Thyroid gland (tissue), 4 donors: ENCODE measurements at places on chromosomes 7 and 10. TPM values are rescaled to one million over a fixed set of nuclear protein-coding genes. Genes with fewer than 3 reads are reported as not detected.
A peak's percentile ranks its signal among the peaks of the same experiment; 100 is the strongest.

DNA sequence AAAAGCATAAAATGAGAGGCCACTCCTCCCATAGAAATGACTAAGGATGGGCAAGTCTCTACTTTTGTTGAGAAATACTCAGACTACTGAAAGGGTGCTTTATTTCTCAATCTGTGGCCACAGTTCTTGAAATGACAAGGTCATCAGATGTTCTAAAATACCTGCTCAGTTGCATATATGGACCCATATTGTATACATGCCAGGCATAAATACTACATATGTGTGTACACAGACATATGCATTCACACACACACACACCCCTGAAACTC, 691.5 kb upstream of the SORCS1 start:
- no peak for DNase-seq

- peak; percentile 6 for DNase-seq
These were observed 18.6 kb downstream of the MAGI2 start for GRCh38 chr7:79434867-79435266.

DNA sequence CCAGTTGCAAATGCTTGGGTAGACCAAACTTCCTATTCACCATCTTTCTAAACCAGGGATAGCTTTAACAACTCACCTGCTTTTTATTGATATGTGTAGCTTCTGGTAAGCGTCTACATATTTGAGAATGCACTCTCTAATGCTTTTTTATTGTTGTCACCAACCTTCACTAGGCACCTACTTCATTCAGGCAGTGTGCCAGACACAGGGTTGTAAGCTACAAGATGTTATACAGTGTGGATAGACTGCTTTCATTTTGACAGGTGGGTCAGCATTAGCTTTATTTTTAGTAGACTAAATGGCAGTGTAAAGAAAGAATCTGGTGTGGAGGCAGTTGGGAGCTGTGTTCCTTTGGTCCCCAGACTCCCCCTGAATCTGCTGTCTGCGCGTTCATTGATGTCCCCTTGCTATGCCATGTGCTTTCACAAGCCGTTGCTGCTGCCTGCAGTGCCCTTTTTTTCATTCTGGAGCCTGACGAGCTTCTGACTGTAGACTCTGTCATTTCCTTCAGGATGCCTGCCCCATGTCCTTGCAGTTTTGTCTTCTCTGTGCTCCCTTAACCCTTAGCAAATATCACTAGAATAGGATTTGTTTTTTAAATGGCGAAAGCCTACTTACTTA, 32.1 kb downstream of the NRF1 start:
- no peak for DNase-seq

DNA sequence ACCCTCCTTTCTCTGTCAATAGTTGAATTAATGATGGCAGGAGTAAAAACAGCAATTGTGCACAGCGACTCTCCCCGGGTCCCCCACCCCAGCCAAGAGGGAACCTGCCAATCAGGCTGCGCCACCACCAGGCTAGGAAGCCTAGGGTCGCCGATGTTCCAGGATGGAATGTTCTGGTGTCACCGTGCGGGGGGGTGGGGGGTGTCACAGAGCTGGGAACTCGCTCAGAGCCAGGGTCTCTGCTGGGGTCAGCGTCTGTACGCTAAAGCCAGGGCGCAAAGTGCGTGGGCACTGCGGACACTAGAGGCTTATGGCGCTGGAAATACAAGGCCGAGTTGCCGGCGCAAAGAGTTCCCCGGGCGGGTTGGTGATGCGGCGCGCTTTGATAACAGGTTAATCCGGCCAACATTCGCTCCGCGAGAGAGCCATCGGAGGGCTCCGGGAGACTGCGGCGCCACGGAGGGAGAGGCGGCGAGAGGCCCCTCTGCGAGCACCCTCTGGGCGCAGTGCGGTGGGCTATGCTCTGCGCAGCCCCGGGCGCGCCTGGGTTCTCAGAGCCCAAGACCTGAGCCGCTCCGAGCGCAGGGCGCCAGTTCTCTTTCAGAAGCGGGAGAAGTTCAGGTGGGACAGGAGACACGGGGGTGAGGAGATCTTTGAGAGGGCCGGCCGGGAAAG, 192.3 kb downstream of the EMX2 start:
- DNase-seq = no peak

- DNase-seq = no peak
These were observed 75.3 kb upstream of the AGBL3 start for GRCh38 chr7:134910968-134911367.

- DNase-seq = no peak
These were observed 61.4 kb downstream of the SHOC2 start for GRCh38 chr10:110980807-110981206.

DNA sequence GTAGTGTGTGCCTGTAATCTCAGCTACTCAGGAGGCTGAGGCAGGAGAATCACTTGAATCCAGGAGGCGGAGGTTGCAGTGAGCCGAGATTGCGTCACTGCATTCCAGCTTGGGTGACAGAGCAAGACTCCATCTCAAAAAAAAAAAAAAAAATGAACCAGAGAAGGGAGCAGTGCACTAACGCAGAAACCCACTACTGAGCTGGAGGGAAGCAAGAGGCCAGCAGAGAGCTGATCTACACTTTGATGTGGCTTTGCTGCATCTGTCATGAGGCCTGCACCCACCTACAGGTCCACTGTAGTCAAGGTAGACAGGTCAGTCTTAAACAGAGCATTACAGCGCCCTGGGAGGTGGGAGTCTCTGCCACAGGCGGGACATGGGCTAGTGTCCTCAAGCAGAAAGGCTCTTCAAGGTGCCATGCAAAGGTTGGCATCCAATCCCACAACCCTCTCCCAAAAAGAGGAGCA, 30.0 kb downstream of the MAT1A start:
- no peak for DNase-seq

VWA2 gene
- 0.22 TPM for total RNA-seq

DNA sequence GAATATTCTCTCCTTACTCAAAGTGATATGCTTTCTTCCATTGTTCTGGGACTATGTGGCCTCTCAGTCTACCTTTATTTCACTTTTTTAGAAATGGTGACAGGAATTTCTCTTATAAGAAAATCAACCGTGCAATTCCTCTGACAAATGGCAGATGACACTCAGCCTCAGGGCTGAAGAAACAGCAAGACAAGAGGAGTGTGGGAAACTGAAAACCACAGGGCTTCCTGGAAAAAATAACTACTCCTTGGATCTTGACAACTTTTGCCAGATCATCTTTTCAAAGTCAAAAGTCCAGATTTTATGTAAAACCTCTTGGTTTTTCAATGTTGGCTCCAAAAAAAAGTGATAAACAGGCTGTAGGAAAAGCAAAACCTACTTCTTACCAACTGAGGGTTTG, 121.5 kb downstream of the TYW1B start:
- no peak for DNase-seq

- DNase-seq = no peak
These were observed 63.3 kb downstream of the NKX6-2 start for GRCh38 chr10:132722394-132723329.

DNA sequence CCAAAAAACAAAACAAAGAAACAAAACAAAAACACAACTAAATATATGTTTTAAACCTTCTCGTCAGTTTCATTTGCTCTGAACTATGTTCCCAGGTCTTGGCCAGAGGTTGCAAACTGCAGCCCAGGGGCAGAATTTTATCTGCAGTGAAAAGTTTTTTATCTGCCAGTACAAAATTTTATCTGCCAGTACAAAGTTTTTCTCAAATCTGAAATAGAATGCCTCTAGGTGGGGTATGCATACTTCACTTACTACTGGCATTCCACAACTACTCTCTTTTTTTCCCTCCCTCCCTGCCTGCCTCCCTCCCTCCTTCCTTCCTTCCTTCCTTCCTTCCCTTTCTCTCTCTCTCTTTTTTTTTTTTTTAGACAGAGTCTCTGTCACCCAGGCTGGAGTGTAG, 9.4 kb upstream of the CLDN3 start:
- DNase-seq = no peak

GRCh38 chr10:24251547-24251946, 42.6 kb downstream of the KIAA1217 start:
- peak; percentile 33 for DNase-seq

PDZD7 gene
- total RNA-seq = 0.45 TPM

DNA sequence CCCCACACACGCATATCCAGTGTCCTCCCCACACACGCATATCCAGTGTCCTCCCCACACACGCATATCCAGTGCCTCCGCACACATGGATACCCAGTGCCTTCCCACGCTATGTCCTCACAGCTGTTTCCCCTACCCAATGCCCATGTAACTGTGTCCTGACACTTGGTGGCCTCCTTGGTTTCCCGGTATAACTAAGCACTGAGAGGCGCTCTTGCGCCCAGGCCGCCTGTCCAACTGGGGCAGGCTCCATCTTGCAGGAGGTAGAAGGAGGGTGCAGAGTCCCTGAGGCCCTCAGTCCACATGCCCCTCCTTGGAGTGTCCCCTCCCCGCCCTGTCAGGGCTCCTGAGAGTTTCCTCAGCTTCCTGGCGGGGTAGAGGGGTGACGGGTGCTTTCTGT, 535.6 kb downstream of the DNAJB6 start:
- DNase-seq = no peak

DNA sequence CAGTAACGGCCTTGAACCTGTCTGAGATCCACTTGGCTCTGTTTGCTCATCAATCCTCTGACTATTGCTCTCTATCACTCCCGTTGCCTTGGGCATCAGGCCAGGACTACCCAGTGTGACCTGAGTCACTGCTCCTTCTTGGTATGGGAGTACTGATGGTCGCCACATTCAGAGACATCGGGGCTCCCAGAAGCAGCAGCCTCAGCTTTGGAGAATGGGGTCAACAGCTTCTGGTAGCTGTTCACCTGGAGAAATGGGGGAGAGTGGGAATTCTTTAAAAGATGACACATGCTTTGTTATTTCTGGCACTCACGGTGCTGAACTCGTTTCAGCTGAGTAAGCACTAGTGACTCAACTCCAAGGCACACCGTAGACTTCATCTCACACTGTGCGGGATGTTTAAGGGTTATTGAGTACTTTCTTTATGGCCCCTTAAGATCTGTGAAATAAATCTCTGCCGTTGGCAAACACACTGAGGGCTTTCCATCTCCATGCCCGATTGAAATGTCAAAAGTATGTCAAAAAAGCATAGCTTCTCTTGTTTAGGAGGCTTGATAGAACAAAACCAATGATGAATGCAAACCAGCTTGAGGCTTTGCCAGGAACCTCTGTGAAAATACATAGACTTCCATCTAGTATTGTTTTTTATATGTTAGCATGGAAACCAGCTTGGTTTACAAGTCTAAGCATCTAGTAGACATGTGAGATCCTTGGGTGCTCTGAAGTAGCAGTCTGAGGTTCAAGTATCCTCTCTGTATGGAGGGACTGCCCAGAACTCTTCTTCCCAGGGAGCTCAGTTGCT, 333.1 kb downstream of the CXCL12 start:
- DNase-seq = peak; percentile 26

MMP21 gene
- 0.67 TPM for total RNA-seq

GRCh38 chr10:79028451-79029010, 40.2 kb upstream of the ZMIZ1 start:
- DNase-seq = no peak

DNA sequence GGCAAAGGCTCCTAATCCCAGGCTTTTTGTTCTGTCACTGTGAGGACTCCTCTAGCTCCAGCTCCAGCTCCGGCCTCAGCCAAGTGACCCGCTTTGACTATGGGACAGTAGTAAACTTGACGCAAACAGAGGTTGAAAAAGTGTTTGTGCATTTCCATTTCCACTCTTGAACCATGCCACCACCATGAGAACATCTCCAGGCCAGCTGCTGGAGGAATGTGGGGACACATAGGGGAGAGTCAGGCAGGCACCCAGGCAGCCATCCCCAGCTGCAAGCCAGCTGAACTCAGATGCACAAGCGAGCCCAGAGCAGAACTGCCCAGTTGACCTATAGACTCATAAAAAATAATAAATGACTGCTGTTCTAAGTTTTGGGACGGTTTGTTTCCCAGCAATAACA, 224.7 kb downstream of the GRID1 start:
- no peak for DNase-seq

GRCh38 chr10:58359541-58359940, 24.7 kb downstream of the UBE2D1 start:
- DNase-seq = no peak

DNA sequence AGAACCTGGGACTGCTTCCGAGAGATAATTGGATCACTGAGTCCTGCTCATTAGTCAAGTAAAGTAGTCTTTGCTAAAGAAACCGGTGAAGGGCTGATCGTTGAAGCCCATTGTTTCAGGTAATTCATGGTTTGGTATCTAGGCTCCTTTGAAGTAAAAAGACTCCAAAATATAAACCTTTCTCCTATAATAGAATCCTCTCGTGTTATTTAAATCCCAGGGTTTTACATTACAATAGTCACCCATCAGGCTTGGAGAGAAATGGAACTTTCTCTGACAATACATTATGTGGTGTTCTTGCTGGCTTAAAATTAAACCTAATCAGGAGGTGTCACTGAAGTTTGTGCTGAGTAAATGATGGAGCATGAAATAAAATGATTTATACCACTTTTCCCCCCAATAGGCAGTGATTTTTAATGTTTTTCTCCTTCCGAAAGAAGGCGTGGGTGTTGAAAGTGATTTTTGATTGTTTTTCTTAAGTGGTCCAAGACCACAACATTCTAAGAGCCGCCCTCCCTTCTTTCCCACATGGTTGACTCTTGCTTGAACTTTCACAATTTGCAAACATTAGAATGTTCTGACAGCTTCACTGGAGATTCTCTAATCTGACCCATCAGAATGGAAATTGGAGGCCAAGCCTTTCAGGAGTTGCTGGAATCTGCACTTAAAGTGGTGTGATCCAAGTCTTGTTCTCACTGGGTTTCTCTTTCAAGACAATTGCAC, 44.2 kb downstream of the LRMDA start:
- DNase-seq = no peak

ARID5B gene
- total RNA-seq = 14.4 TPM

PIP gene
- not detected for total RNA-seq

C10orf67 gene
- total RNA-seq = not detected

MEOX2 gene
- total RNA-seq = 7.5 TPM

GBF1 gene
- total RNA-seq = 68.3 TPM

GRCh38 chr7:77657427-77658224, 38.6 kb upstream of the RSBN1L start:
- no peak for DNase-seq

DNA sequence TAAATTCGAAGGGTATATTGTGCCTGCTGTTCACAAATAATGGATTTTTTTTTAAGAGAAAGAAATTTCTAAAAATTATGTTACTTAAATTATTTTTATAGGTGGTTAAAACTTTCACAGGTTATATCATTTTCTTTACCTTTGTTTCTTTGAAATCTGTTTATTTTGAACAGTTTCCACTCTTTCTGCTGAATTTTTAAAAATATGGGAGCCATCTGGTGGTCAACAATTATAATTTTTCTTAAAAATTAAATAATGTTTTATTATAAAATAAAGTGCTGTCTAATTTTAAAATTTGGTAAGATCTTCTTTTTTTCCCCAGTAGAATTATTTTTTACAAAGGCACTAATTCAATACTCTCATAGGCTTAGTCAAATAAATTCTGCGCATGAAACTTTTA, 263.9 kb downstream of the ETV1 start:
- DNase-seq = no peak

BTAF1 gene
- total RNA-seq = 61.3 TPM

- no peak for DNase-seq
These were observed 4.4 kb downstream of the SMIM30 start for GRCh38 chr7:113113912-113114311.
